Left lung (tissue), 14 donors: ENCODE measurements at places on chromosomes 4 and X. TPM values are rescaled to one million over a fixed set of nuclear protein-coding genes. Genes with fewer than 3 reads are reported as not detected.
A peak's percentile ranks its signal among the peaks of the same experiment; 100 is the strongest.

UGT2A3 gene
- total RNA-seq: not detected

DNA sequence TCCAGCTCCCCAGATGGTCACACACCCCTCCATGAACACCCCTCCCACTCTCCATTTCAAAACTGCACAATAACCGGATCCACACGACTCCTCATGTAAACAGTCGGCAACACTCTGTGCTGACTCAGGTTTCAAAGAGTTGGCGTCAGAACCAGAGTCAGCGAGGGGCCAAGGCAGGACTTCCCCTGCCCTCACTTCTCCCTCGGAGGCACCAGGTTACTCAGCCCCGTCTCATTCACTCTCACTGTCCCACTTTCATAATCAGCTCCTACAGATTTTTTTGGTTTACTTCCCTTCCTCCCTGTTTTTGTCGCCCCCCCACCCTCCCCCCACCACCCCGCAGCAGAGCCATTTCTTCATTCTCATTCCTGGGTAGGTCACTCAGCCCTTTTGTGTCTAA lies 2.7 kb upstream of the TIMP1 start:
- no peak for DNase-seq

- no peak for DNase-seq
Measured at GRCh38 chrX:16628946-16629595, 20.9 kb upstream of the S100G start.

GRCh38 chr4:121421594-121421993 lies 40.8 kb upstream of the QRFPR start:
- no peak for DNase-seq

MPP1 gene
- 125 TPM for total RNA-seq

GRCh38 chr4:110754716-110755115 lies 131.8 kb upstream of the PITX2 start:
- no peak for DNase-seq

DNA sequence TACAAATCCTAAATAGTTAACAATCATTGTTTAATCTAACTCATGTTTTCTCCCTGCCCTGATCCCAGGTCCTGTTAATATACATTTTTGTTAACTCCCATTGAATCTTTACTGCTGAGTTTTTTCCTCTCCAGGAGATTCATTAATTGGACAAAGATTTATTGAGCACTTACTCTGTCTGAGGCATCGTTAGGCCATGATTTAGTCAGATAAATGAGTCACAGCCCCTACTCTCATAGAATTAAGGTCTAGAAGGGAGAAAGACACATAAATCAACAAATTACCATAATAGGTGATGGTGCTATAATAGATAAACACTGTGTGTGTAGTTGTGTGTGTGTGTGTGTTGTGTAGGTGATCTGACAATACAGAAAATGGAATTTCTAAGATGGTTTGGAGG lies 112.5 kb downstream of the MAPK10 start:
- DNase-seq: no peak

DNA sequence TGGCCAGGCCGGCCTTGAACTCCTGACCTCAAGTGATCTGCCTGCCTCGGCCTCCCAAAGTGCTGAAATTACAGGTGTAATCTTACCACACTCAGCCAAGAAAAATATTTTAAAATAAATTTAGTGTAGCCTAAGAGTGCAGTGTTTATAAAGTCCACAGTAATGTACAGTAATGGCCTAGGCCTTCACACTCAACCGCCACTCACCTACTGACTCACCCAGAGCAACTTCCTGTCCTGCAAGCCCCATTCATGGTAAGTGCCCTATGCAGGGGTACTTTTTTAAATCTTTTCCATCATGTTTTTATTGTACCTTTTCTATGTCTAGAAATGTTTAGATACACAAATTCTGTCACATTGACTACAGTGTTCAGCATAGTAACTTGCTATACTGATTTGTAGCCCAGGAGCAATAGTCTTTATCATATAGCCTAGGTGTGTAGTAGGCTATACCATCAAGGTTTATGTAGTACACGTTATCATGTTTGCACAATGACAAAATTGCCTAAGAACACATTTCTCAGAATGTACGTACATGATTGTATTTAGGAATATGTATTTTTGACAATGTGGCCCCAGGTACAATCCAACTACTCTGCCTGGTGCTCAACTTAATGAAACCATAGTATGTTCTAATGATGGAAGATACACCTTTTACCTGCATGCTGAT lies 455.2 kb downstream of the PCDH7 start:
- DNase-seq: no peak

GRCh38 chrX:340641-341423 lies 22.2 kb upstream of the GTPBP6 start:
- peak; percentile 68 for DNase-seq

- DNase-seq: no peak
Measured at GRCh38 chr4:109155084-109155483, 147.4 kb downstream of the COL25A1 start.

GABRB1 gene
- not detected for total RNA-seq

- peak; percentile 2 for DNase-seq
Measured at GRCh38 chr4:170193496-170193895, 103.7 kb upstream of the AADAT start.

F8A2 gene
- total RNA-seq: not detected
